Smooth muscle cell of the brain vasculature (primary cell): ENCODE measurements at places on chromosomes 2 and 18.

DNA sequence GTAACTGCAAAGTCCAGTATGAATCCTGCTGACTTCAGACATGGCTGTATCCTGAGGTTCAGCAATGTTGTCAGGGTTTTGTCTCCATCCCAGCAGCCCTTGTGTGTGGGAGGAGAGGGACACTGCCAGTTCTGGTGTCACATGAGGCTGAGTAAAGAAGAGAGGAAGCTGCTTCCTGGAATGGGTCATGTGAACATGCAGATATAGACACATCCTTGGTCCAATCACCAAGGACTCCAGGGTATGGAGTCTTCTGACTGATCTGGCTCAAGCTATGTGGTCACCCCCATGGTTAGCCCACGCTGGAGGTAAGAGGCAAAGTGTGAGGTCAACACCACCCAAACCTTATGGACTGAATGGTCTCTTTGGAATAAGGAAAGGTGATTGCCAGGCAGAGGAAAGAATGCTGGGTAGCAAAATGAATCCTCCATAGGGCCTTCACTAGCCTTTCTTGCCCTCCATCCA lies 134.4 kb upstream of the SLC1A4 start:
- DNase-seq, result no peak

DNA sequence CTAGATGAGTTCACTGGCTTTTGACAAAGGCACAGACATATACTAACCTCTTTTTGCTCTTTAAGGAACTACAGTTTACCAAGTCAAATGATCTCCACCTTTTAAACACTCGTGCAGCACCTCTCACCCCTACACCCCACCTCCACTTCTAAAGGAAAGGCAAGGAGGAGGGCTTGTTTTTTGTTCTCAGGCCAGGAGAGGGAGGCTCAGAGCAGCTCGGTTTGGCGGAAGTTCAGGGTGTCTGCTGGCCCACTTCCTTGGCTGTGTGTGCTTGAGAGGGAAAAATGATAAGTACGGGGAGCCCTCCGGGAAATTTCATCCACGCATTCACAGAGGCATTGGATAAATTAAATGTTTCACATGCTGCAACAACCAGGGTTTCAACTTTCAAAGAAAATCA lies 667.9 kb downstream of the BCL11A start:
- no peak for DNase-seq

GRCh38 chr2:143823296-143823695 lies 694.1 kb downstream of the ARHGAP15 start:
- DNase-seq, result no peak

GRCh38 chr18:13797157-13797611 lies 26.8 kb upstream of the MC5R start:
- DNase-seq, result no peak

DNA sequence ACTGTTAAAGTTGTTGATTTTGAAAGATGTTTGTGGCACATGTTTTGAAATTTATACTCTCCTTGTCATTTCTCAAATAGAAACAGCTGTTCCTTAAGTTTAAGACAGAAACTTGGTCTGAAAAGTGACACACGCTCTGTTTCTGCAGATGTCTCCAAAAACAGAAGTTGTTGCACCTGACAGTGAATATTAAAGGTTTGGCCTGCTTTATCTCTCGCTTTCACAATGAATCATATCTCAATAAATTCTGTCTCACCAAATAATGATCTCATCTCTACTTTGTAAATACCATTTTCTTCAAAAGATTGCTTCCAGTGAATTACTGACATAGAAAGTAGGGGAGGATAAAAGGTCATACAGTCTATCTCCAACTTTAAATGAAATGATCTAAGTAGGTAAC lies 294.9 kb upstream of the SYT4 start:
- no peak for DNase-seq

DNA sequence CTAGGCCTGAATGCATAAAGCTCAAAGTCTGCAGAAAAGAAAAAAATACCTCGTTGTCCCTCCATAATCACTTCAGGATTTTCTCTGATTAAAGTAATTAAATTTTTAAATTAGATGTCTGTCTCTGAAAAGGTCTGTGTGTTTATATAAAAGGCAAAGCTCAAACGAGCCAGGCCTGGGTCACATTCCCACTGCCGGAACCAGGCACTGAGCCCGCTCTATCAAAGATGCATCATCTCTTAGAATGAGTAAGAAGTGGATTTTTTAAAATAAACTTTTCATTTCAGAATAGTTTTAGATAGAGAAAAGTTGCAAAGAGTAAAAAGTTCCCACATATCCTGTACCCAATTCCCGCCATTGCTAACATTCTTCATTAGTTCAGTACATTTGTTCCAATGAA lies 202.1 kb upstream of the KYNU start:
- DNase-seq, result no peak

- DNase-seq, result peak; percentile 89
Measured at GRCh38 chr2:31319406-31320175, 85.6 kb downstream of the EHD3 start.

- no peak for DNase-seq
Measured at GRCh38 chr2:238947243-238947760, 99.4 kb downstream of the TWIST2 start.
